ENCODE measurements at places on chromosomes 13 and 19.

GRCh38 chr19:55591555-55591954, 7.8 kb downstream of the FIZ1 start:
- DNase-seq = no peak

GRCh38 chr13:92480387-92480786, 746.2 kb upstream of the GPC6 start:
- DNase-seq = no peak

DNA sequence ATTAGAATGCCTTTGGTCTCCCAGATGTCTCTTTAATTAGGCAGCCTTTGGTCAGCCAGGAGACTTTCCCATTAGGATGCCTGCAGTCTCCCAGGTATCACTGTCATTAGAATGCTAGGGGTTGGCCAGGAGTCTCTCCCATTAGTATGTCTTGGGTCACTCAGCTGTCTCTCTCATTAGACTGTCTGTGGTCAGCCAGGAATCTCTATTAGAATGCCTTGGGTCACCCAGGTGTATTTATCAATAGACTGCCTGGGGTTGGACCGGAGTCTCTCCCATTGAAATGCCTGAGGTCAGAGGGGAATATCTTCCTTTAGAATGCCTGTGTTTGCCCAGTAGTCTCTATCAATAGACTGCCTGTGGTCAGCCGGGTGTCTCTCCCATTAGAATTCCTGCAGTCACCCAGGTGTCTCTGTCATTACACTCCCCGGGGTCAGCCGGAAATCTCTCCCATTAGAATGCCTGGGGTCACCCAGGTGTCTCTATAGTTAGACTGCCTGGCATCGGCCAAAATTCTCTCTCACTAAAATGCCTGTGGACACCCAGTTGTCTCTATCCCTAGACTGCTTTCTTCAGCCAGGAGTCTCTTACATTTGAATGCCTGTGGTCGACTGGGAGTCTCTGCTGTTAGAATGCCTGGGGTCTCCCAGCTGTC, 1460.3 kb downstream of the UQCRFS1 start:
- no peak for DNase-seq

DNA sequence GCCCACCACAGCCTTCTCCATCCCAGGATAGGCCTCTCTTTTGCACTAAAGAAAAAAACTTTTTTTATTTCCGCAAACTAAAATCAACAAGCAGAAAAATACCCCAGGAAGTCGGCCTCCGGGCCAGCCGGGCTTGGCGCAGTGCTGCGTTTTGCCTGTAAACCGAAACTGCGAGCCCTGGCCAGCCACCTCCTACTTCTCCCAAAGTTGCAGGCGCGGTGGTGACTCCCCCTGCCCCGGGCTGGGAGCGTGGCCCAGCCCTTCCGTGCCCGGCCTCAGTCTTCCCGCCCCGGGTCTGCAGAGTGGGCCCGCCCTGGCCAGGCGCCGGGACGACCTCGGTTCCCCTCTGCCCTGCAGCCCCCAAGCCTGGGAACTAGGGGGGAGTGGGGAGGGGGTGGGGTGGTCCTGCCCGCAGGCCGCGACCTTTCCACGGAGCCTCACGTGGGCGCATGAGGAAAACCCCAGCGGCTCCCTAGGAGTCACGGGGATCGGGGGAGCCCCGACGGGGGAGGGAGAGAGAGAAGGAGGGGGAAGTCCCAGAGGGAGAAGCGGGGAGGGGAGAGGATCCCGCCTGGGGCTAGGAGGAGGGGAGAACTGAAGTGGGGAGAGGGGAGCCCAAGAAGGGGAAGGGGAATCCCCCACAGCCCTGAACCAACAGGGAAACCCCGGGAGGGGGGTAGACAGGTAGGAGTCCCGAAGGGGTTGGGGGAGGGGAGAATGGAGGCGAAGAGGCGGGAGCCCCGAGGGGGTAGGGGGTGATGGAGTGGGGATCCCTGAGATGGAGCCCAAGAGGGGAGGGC, 3.0 kb downstream of the GADD45B start:
- peak; percentile 68 for DNase-seq

DNA sequence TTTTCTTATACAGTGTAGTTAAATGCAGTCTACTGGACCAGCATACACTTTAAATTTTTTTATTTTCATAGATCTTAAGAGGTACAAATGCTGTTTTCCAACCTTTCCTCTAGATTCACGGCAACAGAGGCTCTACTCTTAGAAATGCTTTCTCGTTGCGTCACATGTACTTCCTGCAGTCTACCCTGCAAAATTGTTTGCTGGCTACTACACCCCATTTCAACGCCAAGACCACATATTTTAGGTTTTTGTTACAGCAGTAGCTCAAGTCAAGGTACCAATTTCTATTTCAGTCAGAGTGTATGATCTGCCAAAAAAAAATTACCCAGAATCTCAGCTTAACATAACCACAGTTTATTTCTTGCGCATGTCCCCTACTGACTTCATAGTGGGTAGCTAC, 94.1 kb downstream of the TNFSF13B start:
- no peak for DNase-seq

GRCh38 chr13:50460358-50460757, 383.1 kb downstream of the DLEU7 start:
- DNase-seq = no peak

DNA sequence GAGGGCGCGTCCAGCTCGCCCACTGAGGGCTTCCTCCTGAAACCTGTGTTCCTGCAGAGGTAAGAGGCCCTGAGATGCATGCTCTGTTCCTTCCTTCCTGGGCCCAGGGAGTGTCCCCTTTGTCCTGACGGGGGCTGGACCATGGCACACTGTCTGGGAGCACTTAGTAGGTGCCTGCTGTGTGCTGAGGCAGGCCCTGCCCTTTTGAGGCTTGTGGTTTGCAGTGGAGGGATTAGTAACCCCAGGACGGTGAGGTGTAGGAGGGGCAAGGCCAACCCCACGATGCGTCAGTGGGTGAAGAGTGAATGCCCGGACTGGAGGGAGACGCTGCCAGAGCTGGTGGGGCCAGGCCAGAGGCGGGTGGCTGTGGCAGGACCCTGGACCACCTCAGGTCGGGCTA, 11.2 kb upstream of the F2RL3 start:
- no peak for DNase-seq

- no peak for DNase-seq
Observed at GRCh38 chr19:17967257-17968051, 547 bp downstream of the KCNN1 start.

DNA sequence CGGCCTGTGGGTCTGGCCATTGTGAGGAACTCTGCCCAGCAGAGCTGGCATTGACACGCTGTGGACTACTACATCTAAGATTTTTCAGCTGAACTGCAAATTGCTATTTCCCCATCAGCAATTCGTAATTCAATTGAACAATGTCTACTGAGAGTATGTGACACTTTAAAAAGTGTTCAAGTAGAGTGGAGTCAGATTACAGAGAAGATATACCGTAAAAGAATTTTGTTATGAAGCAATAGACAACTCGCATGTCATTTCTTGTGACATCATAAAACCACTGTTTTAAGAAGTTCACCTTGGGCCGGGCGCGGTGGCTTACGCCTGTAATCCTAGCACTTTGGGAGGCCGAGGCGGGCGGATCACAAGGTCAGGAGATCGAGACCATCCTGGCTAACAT, 32.5 kb upstream of the C1QTNF9 start:
- DNase-seq = no peak

DNA sequence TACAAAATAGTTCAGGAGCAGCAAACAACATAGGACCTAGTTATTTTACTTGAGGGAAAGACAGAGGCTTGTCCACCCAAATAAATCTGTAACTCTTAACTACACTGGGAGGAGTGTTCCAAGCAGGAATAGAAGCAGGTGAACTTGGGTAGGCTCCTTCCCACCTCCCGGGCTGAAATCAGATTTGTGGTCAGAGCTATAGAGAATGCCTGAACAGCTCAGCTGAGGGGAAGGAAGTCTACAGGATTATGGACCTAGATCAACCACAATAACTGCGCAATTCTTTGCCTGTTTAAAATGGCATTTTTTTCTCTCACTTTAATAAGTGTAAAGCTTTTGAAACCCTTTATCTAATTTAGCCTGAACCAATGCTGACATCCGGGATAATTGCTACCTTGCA, 73.5 kb upstream of the IRS2 start:
- DNase-seq = no peak

DNA sequence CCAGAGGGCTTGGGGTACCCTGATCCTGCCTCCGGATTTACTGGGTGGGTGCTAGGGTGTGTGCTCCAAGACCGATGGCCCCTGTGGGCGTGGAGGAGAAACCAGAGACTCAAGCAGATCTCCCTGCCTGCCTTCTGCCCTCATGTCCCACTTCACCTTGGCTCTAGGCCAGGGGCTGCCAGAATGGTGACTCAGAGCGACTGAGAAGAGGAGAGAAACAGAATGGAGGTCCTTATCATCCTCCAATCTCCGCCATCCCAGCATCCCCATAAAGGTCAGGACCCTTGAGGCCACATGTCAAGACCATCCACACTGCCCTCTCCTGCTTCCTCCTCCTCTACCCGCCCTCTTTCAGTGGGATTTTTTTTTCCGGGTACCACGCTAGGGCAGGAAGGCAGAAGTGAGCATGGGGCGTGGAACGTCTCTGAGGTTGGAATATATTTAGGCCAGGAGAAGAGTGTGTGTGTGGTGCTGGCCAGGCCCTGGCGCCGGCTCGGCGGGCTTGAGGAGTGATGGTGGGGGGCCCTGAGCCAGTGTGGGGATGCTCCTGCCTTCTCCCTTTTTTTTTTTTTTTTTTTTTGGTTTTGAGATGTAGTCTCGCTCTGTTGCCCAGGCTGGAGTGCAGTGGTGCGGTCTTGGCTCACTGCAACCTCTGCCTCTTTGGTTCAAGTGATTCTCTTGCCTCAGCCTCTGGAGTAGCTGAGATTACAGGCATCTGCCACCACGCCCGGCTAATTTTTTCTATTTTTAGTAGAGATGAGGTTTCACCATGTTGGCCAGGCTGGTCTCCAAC, 22.3 kb downstream of the IER2 start:
- peak; percentile 26 for DNase-seq

- no peak for DNase-seq
Observed at GRCh38 chr13:97695684-97696083, 257.8 kb upstream of the IPO5 start.

GRCh38 chr13:45928176-45928575, 76.6 kb upstream of the SIAH3 start:
- DNase-seq = no peak

DNA sequence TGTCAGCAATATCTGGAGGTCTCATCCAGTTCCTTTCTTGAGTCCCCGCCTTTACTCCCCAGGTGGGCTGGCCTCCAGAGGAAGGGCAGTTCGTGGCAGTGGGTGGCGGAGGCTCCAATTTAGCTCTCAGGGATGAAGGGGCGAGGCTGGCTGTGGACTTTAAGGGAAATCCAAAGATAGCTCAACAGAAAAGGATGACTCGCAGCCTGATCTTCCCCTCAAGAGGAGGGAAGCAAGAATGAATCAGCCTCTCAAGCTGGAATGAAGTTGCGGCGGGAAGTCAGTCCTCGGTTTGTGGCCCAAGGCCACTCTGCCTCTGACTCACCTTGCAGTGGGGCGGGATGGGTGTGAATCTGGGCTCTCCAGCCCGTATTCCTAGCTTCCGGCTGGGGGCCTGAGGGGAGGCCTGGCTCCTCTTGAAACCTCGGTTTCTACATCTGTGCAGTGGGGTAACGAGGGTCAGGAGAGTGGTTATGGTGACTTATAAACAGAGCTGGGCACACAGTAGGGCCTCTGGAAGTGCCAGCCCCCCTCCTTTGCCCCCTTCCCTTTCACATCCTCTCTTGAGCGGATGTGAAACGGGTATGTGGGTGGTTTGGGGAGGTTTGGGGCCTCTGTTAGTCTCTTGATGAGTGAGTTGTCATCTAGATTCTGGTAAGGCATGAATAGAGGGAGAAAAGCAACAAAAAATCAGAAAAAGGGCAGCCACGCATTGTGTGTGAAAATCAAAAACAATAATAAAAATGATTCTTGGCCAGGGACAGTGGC, 10.5 kb upstream of the SMG9 start:
- DNase-seq = peak; percentile 72

DNA sequence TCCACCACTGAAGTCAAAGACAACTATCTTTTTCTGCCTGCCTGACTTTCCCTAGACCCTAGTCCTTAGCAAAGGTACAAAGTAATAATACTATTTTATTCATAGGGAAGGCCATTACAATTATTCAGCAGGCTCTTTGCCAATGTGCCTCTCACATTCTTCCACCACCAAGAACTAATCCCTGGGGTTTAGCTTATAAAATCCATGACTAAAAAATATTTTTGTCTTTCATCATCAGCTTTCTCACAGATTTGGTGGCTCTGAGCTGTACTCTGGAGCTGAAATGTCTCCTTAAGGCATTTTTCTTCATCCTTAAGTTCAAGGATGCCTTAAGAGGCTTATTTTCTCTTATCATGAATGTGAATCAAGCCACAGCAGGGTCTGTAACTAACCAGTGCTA, 96.1 kb downstream of the OXGR1 start:
- DNase-seq = no peak

GRCh38 chr19:18425515-18426415, 6.6 kb downstream of the SSBP4 start:
- no peak for DNase-seq

All from GM10248 (cell line).